NCI-H524 treated with DMSO at 0.1 percent for 48 hours (cell line): ENCODE measurements at places on chromosomes 13 and 19.

- DNase-seq = no peak
Measured at GRCh38 chr13:34246511-34246910, 428.6 kb downstream of the RFC3 start.

DNA sequence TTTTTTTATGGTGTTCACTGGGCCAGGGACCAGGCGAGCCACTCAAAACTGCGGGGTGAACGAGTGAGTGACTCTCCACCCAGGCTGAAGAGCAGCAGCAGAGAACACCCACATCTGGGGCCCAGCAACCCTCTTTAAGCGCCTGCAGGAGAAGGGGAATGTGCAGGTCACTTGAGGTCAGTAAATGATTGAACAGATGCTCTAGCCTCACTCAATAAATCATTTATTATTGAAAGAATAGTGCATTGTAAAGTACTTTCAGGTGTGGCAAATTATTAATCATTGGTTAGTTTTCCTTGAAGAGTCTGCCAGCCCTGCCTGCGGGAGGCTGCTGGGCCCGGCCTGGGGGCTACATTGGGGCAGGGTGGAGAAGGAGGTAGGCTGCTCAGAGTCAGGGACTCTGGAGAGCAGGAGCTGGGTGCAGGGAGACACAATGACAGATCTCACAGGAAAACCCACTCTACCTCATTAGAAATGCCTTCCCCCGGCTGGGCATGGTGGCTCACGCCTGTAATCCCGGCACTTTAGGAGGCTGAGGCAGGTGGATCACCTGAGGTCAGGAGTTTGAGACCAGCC, 42.5 kb downstream of the ABCC4 start:
- no peak for DNase-seq

DNA sequence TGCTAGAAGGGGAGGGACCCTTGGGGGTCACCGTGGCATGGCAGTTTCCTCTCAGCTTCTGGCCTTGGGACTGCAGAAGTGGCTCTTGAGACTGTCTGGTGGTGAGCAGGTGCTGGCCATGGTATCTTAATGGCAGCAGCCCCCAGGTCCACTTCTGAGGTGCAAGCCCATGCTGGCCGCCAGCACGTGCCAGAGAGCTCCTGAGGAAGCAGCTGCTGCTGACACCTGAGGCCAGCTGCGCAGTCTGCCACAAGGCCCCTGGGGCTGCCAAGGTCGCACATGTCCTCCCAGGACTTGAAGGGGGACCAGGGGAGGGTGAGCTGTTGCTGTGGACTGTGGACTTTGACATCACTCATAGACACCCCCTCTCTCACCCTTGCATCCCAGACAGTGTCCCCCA, 48.0 kb downstream of the NFIX start:
- peak; percentile 40 for DNase-seq

GRCh38 chr13:84917252-84917878, 881.9 kb downstream of the SLITRK6 start:
- DNase-seq = no peak

GRCh38 chr13:79051472-79051871, 354.6 kb downstream of the RBM26 start:
- DNase-seq = no peak

DNA sequence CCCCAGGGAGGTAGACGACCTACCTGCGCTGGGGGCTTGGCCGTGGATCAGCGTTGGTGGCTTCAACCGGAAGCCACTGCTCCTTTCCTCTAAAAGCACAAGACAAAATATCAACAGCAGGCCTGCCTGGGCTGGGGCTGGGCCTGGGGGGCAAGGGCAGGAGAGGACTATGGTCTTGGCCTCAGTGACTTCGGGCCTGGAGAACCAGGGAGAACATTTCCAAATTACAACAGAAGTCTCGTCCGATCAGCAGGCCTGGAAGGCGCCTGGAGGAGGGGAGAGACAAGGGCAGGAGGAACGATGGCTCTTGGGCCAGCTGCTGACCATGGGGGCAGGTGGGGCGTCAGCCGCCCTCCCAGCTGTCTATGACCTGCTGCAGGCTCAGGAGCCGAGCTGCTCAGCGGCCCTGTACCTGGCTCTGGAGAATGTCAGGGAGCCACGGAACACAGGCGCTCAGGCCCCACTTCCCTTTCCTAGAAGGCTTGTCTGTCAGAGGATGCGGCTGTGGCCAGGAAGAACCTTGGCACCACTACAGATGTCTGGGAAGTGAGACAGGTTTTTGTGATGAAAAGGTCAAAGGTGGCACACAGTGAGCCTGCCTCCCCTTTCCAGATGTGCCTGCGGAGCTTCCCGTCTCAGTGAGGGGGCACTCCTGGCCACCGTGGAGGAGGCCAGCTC, 19.5 kb downstream of the CAPS start:
- no peak for DNase-seq

DNA sequence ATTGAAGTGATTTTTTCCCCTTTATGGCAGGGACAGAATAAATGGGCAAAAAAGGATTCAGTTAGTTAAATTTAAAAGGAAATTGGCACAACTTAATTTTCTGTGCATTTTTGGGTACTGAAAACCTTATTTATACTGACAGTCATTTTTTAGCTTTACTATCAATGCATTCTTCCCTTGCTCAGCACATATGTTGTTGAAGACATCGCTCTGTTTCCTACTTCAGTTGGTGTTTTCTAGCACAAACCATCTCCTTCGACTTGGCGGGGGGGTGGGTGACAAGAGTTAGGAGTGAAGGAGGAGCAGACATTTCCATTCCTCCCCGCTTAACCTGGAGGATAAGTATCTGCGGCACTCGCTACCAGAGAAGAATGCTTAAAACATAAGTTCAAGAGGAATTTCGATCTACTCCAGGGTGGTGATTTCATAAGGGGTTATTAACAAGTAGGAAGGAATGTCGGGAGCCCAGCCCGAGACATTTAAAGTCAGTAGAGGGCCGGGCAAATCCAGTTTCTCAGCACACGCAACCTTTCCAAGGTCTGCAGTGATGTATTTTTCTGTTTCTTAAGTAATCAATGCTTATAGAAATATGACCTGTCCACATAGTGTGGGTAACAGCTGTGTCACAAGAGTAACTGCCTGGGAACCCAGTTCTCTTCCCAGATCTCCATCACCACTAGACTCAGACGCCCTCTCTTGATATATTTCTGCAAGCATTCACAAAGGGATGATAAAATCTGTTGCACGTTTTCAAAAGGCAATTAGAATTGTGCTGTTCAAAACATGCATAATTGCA, 525.8 kb downstream of the MYO16 start:
- DNase-seq = no peak

GRCh38 chr19:45693106-45693788, 781 bp downstream of the QPCTL start:
- no peak for DNase-seq

- no peak for DNase-seq
Measured at GRCh38 chr13:42076309-42076713, 27.9 kb downstream of the DGKH start.

- DNase-seq = no peak
Measured at GRCh38 chr13:30373727-30374126, 48.6 kb upstream of the UBE2L5 start.

DNA sequence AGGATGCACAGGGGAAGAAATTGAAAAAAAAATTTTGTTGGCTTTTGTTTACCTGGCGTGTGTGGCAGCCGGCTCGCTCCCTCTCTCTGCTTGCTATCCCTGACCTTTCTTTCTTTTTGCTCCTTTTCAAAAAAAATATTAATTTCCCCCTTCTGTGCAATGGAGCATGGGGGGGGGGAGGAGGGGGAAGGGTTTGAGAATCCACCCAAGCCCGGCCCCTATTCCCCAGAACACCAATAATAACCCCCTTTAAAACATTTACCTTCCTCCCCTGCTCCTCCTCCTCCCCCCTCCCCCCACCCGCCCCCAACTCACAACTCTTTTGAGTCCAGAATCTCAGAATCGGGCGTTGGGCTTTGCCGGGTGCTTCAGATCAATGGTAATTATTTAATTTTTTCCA, 28.4 kb downstream of the NFIX start:
- DNase-seq = no peak

DNA sequence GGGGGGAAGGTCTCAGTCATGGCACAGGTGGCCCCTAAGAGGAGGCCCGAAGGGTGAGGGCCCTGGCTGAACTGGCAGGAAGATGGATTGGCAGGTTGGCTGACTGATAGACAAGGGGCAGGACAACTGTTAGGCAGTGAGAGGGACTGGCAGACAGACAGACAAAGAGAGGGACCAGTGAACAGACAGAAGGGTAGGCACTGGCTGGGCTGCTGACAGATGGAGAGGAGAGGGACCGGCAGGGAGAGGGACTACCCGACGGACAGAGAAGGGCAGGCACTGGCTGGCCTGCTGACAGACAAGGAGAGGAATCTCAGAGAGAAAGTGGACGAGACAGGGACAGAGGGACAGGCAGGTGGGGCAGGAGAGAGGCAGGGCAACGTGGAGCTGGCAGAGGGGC, 31.8 kb upstream of the EHD2 start:
- DNase-seq = no peak

DNA sequence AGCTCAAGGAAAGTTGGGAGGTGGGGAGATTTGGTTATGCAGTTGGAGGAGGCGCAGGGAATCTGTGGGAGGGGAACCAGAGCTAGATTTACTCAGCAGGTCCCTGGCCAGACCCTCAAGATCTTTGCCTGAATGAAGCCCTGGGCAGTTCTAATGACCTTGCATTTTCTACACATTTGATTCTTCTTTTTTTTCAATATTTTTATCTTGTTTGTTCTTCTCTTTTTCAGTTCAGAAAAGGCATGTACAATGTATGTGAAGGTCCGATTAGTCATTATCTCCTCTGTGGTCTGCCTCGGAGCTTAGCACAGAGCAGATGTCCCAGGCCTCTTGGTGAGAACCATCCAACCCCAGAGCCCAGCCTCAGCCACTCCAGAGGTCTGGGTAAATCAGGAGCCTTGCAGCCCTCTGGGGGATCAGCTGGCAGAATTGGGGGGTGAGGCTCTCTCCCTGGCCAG, 24.2 kb downstream of the SERP2 start:
- DNase-seq = no peak

GRCh38 chr19:4695224-4695731, 25.1 kb upstream of the MYDGF start:
- DNase-seq = no peak

GRCh38 chr19:6066661-6067646, 43.3 kb downstream of the RFX2 start:
- DNase-seq = peak; percentile 61

GRCh38 chr13:59963383-59963782, 200.3 kb downstream of the DIAPH3 start:
- no peak for DNase-seq

DNA sequence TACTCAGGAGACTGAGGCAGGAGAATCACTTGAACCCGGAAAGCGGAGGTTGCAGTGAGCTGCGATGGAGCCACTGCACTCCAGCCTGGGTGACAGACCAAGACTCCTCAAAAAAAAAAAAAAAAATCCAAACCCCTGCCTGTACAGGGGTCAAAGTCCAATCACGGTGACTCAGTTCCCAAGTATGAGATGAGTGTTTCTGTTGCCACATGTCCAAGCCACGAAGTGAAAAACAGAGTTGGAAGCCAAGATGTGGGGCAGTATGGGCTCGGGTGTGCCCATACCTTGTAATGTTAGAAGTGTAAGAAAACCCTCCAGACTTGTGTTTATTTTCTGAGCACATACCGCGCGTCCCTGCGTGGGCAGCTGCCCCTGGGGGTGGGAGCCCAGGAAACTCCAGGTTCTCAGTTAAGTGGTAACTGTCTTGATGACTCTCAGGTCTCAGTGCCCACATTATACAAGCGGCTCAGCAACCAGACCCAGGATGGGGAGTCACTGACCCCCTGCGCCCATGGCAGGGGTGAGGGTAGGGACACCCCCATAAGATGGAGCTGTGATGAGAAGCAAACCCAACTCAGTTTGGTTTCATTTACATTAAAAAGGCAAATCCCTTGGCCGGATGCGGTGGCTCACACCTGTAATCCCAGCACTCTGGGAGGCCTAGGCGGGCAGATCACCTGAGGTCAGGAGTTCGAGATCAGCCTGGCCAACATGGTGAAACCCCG, 1.2 kb upstream of the GPX4 start:
- DNase-seq = no peak

- peak; percentile 22 for DNase-seq
Measured at GRCh38 chr19:7550987-7551761, 15.7 kb downstream of the PNPLA6 start.

- no peak for DNase-seq
Measured at GRCh38 chr13:110359840-110360301, 52.8 kb downstream of the COL4A2 start.

- DNase-seq = no peak
Measured at GRCh38 chr19:13277104-13277809, 127.0 kb downstream of the IER2 start.

- DNase-seq = no peak
Measured at GRCh38 chr19:56333506-56333905, 18.9 kb upstream of the ZSCAN5A start.

DNA sequence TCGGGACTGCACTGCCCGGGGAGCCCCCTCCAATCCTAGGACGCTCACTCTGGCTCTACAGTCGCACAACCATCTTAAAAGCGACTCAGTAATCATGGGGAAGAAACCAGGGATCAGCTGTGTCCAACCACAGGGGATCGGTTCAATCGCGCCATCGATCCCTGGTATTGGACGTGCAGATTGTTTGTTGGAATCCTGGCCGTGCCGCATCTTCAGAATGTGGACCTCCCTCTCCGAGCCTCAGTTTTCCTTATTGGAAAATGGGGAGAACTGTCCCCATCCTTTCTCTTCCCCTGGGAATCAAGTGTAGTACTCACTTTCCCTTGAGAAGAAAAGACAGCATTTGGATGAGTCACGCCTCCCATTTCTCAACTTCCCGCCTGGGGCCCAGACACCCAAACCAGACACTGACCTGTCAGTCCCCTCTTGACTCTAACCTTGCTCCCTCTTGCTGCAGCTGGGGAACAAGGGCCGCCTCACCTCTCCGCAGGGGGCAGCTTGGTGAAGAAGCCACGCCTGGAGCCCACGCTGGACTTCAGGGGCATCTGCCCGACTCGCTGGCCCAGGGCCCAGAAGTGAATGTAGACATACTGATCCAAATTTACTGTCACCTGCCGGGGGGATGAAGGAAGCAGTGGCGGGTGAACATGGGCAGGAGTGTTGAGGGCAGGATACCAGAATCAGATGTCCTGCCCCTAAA, 17.6 kb downstream of the EMP3 start:
- DNase-seq = no peak

DNA sequence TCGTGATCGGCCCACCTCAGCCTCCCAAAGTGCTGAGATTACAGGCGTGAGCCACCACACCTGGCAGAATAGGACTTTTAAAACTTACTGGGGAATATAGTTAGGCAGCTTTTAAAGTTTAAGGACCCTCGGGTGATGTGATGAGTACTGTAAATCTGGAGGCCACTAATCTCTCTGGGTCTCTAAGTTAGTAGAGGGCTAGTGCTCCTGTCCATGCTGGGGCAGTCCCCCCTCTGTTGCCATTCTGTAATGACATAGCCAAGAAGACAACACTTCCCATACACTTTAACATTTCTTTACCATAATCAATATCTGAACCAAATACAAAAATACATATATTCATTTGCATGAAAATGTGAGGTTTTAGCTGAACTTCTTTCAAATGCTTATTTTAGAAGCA, 65.7 kb downstream of the IPO5 start:
- no peak for DNase-seq

DNA sequence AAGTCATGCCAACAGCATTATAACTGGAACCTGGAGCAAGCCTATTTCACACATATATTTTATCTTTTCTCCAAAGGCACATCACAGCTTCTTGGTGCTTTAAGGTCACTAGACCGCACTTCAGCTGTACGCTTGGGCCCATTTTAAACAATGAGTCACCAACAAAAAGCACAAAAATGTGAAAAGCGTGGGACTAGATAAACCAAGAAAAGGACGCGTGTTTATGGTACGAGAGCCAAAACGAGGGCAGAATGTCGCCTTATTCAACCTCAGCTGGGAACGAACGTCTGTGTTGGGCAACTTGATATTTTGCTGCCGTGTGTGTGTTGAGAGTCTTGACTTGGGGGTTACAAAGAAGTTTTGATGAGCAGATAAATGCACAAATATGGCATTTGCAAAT, 9.2 kb upstream of the EHD2 start:
- DNase-seq = no peak
